ENCODE measurements at places on chromosomes 7 and 10.
A peak's percentile ranks its signal among the peaks of the same experiment; 100 is the strongest.

DNA sequence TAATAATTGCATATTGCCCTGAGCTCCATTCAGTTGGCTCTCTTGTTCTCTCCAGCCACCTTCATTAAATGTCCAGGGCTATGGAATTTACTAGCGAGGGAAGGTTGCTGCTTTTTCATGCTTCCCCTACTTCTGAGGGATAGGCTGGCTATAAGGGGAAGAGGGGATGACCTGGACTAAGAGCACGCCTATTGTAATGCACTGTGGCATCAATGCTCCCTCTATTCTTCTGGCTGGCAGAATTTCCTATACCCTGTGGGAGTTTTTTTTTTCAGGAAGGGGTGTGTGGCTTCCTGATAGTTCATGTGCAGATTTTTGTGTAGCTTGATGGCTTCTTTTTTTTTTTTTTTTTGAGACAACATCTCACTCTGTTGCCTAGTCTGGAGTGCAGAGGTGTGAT lies 155.8 kb downstream of the SND1 start:
- no peak for DNase-seq

DNA sequence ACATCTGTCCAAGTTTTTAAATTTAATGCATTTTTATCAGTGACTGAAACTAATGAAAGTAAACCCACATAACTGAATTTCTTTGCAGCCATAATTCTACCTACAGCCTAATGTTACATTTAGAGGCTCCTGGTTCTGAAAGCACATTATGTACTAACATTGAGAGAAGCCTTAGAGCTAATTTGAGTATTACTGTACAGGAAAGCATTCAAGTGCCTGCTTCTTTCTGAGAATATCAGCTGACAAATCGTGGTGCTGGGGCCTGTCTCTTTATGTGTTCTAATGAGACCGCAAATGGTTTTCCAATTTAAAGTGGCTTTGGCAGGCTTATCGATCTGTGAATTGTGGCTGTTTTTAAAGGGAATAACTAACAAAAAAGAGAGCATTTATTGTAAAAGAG lies 32.3 kb upstream of the DGKB start:
- DNase-seq = no peak

GRCh38 chr10:92688927-92689662 lies 660 bp upstream of the HHEX start:
- peak; percentile 20 for DNase-seq

DNA sequence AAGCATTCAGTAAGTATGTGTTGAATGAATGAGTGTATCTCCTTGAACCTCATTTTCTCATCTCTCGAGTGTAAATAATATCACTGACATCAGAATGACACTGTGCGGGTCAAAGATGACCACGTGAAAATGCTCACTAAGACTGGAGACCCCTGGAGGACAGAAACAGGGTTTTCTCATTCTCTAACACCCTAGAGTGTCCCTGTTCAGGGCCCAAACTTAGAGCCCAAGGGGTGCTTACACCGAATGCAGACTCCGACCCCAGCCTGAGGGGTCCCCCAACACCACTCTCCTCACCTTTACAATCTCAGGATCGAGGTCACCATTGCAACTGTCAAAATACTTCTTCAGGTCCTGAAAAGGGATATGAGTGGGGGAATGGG lies 1.4 kb downstream of the CDK5 start:
- DNase-seq = no peak

DNA sequence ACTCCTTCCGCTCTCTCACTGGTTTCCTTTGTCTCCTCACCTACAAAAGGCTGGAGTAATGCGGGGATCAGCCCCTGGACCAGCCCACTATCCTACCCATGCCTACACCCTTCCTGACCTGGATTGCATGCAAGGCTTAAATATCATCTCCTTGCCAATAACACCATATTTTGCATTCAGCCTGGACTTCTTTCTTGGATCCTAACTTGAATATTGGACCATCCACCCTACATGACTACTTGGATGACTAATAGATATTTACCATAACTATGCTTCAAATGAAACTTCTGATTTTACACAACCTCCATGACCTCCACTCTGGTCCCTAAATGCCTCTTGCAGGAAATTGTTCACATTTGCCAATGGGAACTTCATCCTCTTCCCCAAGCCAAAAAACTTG lies 188.3 kb upstream of the AKR1E2 start:
- no peak for DNase-seq

DNA sequence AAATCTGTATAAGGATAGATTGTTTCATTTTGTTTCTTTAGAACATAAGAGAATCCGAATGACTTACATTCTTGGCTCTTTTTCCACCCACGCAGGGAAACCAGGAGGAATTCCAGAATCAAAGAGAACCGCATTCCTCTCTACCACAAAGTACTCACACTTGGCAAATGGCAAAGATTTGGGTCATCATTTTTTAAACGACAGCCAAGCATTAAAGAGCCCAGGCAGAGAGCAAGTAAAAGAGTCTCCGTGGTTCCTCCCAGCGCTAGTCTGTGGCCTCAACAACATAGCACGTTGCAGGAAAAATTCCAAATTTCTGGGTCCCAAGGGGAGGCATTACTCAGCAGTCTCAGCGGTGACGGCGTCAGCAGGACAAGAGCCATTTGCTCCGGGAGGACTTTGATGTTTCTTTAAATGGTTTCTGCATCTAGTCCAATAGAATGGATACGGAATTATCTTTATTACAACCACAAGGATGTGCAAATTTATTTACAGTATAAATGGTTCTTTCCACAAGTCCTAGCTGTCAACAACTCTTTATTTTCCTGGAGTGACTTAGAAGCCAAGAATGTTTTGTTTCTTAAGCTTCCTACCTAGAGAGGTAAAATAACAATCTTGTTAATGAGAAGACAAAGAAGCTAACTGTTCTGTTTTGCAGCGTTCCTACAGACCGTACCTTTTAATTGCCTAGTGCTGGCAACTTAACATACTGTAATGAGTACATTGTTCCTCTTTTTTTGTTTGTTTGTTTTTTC lies 232.5 kb downstream of the SKIDA1 start:
- DNase-seq = peak; percentile 76

- DNase-seq = no peak
These were observed 29.8 kb upstream of the PURB start for GRCh38 chr7:44914992-44915607.

DNA sequence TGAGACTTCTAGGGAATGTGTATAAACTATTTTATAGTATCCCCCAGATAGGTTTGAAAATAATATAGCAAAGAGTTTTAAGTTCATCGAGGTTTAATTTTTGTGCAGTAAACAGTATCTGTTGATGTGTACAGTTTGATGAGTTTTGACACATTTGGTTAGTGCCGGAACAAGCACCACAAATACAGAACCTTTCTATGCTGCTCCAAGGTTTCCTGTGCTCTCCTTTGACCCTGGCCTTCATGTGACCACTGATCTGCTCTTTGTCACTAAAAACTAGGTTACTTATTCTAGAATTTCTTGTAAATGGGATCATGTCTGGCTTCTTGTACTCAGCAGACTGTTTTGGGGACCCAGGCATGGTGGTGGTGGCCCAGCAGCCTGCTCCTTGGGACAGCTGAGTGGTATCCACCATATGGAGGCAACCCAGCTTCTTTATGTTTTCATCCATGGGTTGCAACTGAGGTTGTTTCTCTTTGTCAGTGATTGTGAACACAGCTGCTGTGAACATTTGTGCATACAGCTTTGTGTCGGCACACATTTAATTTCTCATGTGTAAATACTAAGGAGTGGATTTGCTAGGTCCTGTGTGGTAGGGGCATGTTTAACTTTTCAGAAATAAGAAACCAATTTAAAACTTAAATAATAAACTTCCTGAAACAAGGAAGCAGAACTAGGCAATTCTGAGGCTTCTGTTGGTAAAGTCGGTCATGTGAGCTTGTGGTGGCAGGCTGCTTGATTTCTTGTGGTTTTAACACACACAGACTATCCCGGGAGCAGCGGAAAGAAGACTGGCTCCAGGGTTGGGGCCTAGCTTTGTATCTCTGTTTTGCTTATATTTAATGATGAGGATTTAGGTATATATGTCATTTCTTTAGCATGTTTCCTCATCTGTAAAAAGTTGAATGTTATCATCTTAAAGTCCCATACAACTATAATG lies 219.4 kb downstream of the ABCA13 start:
- no peak for DNase-seq

GRCh38 chr7:128666200-128666599 lies 5.9 kb upstream of the GARIN1A start:
- DNase-seq = no peak

DNA sequence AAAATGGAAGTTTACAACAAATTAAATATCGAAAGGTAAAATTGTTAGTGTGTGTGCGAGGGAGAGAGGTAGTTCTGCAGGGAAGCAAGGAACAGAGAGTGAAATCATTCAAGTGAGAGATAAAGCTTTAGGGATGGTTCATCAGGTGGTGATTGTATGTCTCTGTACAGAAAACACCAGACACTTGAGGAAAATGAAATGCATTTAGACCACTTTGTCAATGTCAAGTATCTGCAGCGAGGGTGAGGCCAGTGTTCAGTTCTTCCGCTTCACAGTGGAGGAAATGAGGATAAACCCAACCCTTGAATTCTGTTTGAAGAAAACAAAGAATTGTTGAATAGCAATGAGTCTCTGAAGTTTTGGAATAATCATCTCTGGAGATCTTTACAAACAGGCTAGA lies 14.4 kb upstream of the ITGB1 start:
- DNase-seq = no peak

DNA sequence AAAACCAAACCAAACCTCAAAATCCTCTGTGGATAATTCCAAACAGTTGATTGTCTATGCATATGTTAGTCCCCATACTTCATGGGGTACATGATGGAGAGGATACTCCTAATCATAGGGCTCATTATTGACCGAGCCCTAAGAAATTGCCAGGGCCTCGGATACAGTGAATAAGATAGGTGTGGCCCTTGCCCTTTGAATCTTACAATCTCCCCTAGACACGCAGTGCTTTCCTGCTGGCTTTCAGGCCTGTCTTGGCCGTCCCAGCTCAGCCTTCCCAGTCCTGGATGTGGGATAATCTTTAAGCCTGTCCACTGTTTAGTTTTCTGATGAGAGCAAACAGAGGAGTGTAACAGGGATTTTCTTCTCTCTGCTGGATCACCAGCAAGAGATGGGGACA lies 161.8 kb downstream of the TMEM178B start:
- no peak for DNase-seq

GRCh38 chr7:68622500-68622899 lies 975.8 kb upstream of the AUTS2 start:
- no peak for DNase-seq

- no peak for DNase-seq
These were observed 139.4 kb downstream of the DKK1 start for GRCh38 chr10:52453501-52453900.

DNA sequence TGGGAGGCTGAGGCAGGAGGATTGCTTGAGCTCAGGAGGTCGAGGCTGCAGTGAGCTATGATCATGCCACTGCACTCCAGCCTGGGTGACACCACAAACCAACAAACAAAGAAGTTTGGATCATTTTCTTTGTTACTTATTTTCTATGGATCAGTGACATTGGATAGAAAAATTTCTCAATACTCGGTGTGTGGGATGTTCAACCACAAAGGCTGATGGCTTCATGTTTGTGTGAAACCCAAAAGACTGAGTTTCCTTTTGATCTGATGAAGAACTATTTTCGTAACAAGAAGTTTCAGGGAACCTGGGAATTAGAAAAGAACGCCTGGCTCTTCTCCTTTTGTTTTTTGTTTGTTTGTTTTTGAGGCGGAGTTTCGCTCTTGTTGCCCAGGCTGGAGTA lies 104.0 kb downstream of the HOXA1 start:
- no peak for DNase-seq

GRCh38 chr7:106640368-106641141 lies 20.4 kb downstream of the CCDC71L start:
- DNase-seq = no peak

- no peak for DNase-seq
These were observed 17.1 kb downstream of the PNLIPRP2 start for GRCh38 chr10:116637830-116638229.

DNA sequence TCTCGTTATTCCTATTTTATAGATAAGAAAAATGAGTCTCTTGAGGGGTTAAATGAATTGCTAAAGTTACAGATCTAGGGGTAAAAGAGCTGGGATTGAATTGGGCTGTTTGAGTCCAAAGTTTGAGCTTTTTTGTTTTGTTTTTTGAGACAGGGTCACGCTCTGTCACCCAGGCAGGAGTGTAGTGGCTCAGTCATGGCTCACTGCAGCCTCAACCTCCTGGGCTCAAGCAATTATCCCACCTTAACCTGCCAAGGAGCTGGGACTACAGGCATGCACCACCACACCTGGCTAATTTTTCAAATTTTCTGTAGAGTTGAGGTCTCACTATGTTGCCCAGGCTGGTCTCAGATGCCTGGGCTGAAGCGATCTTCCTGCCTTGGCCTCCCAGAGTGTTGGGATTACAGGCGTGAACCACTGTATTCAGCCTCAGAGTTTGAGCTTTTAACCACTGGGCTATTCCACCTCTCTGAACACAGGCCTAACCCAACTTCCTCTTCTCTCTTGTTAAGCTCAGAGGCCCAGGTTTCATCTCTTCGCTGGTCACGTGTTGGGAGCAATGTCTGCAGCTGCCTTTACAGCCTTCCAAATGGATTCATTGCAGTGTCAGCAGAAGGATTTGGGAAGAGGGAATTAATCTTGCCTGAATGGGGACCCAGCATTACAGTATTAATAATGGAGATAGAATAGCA lies 8.0 kb downstream of the SUFU start:
- no peak for DNase-seq

GRCh38 chr10:1102831-1103230 lies 46.6 kb downstream of the WDR37 start:
- DNase-seq = no peak

- peak; percentile 37 for DNase-seq
These were observed 3.2 kb downstream of the ZNF775 start for GRCh38 chr7:150382123-150382843.

GRCh38 chr7:108097703-108098102 lies 32.5 kb downstream of the LAMB4 start:
- no peak for DNase-seq

GRCh38 chr7:149615690-149616270 lies 118.2 kb upstream of the ZNF746 start:
- no peak for DNase-seq

DNA sequence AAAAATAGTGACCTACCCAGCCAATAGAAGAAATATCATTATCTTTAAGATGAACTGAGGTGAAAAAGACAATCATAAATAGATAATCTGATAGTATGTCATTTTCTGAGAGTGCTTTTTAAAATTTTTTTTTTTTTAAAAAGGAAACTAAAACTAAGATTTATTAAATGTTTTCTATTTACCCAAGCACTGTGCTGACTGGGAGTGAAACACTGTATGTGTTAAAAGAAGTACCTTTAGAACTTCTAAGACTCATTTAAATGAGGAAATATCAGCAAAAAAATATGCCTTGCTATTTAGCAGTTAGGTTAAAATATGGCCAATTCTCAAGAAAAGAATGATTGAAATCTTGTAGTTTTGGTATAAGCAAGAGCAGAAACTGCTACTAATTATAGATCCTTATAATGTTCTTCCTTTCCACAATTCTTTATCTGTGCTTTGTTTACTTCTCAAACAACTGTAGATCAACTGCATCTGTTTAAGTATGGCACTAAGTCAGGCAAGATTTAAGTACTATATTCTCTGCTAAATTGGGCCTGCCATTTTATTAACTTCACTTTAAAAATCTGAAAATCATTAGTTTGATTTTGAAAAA lies 39.5 kb upstream of the WNT2 start:
- DNase-seq = no peak

- no peak for DNase-seq
These were observed 49.6 kb downstream of the PDE1C start for GRCh38 chr7:32020551-32021159.

Data from heart left ventricle (tissue), 16 donors.